ENCODE measurements at places on chromosomes 13 and 19. TPM values are rescaled to one million over a fixed set of nuclear protein-coding genes. Genes with fewer than 3 reads are reported as not detected.

DNA sequence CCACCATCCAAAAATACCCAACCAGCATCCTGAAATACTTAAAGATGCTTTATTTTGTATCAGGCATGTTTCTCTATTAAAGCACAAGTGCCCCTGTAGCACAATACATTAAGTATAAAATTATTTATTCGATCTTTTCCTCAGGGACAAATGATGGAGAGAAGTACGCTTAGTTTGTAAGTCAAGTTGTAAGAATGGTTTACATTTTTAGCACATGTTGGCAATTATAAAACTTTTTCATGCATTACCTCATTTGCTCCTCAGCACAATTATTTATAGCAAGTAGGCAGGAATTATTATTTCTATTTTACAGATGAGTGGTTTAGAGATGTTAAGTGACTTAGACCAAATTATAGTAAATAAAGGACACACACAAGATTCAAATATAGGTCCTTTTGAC, 232.6 kb upstream of the HTR2A start:
- DNase-seq, result no peak

Gene TBXA2R
- not detected for total RNA-seq

- DNase-seq, result peak; percentile 100
Measured at GRCh38 chr13:95535243-95535642, 17.3 kb upstream of the CLDN10 start.

- no peak for DNase-seq
Measured at GRCh38 chr13:39254601-39255000, 216.3 kb downstream of the NHLRC3 start.

Gene TMC4
- 3.7 TPM for total RNA-seq

DNA sequence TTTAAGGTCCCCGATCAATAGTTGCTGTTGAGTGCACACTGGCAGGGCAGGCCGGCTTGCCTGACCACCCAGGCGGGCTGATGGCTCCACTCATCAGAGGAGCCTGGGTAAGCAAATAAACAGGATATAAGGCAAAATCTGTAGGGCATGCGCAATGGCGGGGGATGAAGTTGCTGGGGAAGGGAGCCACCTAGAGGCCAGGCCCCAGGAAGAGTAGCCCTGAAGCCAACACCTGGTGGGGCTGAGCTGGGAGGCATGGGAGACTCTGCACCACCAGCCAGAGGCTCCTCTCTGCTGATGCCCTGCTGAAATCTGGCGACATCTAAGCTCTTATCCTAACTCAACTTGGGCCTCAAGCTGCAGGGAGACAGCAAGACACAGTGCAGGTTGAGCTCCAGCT, 324.3 kb downstream of the ZNF536 start:
- no peak for DNase-seq

Gene SPATA13
- 2.2 TPM for total RNA-seq
